T1000 (cell line): ENCODE measurements at places on chromosomes 3 and 15.
A peak's percentile ranks its signal among the peaks of the same experiment; 100 is the strongest.

DNA sequence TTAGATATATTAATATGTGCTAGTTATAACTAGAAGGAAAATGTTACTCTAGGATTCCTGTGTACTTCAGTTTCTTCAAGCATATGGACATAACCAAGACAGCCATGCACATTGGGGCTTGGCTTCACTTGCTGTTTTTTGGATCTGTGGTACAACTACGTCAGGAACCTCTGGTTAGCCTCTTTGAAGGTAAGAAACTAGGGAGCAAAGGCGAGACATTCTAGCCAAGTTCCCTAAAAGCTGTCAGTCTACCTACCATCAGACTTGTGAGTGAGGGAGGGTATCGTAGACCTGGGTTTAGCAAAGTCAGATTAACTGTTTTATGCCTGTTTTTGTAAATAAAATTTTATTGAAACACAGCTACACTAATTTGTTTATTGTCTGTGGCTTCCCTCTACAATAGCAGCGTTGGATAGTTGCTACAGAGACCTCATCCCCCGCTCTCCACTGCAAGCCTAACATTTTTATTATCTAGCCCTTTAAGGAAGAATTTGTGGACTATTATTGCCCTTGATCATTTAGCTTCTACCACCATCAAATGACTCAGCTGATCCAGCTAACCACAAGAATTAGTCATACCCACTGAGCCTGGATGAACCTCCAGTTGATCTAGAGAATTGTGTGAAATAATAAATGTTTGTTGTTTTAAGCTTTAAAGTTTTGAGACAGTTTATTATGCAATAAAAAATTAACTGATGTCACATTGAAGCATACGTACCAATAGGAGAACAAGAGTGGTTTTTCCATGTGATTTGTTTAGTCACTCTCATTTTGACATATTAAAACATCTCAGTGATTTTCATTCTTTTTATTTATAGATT is 58.1 kb downstream of the RSRC1 start:
- peak; percentile 40 for DNase-seq

DNA sequence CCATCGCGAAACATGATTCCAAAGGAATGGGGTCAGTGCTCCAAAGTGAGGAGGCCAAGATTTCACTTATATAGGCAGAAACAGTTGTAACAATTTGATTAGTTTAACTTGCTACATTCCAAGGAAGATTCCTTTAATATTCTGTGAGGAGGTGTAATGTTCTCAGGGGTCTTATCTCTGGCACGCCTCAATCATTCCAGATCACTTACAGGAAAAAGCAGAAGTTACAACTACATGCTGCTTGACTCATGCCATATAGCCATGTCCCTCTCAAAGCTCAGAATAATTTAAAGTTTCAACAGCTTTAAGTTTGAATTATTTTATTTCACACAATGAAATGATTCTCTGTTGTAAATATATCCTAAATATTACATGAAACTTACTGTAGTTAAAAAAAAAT is 3.5 kb upstream of the FYTTD1 start:
- no peak for DNase-seq

- DNase-seq, result no peak
Observed at GRCh38 chr3:140727886-140728285, 50.0 kb downstream of the TRIM42 start.

- no peak for DNase-seq
Observed at GRCh38 chr3:160586679-160587078, 21.3 kb upstream of the KPNA4 start.

- DNase-seq, result no peak
Observed at GRCh38 chr3:115551016-115551415, 72.3 kb upstream of the GAP43 start.

DNA sequence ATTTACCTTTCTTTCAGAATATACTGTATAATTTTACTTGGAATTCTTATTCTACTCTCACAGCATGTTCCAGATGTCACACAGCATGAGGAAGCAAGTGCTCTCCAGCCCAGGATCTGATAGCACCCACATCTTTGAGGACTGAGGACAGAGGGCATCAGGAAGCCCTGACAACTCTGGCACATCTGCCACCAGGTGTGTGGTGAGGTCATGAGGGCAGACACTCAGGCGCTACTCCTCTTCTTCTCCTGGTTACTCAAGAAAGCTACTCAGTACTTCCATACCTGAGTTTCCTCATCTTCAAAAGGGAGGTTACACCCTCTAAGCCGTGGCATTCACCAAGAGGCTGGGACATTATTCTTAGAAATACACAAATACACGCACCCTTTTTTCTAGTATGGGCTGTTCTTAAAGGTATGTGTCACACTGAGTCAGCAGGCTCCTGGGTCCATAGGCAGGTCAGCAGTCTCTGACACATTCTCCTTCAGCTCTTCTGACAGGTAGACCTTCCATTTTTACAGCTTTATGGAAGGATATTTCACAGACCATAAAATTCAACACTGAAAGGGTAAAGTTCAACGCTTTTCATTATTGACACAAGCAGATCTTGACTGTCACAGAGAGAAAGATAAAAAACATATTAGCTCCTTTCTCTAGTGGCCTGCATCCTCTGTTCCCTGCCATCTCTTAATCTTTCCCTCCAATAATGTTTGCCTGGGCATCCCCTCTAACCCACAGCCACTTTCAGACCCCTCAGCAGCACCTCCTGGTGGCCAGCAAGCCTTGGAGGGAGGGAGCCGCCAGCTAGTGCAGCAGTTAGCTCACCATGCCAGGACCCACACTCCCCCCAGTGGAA is 103.2 kb upstream of the TJP1 start:
- no peak for DNase-seq

DNA sequence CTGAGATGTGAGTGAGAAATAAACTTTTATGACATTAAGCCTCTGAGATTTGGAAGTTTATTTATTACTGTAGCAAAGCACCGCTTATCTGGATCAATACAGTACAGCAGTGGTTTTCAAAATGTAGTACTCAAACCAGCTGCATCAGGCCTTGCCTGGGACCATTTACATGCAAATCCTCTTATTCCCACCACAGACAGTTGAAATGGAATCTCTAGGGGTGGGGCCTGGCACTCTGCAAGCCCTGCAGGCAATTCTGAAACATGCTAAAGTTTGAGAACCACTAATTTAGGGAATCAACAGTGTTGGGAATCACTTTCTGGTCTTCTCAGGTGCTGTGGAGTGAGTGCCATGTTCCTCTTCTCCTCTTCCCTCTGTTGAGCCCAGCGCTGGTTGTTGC is 77.8 kb upstream of the TAMM41 start:
- no peak for DNase-seq

DNA sequence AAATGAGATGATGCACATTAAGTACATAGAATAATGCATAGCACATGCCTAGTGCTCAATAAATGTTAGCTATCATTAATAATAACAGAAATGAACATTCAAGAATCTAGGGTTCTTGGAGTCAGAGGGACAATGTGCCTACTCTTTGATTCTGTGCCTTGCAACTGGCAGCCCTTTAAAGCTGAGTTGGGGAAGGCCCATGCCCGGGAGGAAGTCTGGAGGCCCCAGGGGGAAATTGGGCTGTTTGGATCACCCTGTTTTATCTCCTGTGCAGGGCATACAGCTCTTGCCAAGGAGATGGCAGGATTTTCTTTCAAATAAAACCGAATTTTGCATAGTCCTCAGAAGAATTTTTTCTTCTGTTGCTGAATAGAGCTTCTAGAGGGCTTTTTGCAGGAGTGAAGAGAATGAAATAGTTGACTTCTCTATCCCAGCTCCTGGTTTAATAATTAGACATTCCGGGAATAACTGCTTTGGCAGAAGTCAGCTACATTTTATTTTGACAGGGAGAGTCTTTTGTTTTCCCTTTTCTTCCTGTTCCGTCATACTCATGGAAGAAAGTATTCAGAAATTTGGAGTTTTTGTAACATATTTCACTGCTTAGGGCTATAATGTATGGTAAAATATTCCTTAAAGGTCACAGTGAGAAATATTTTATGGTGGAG is 18.0 kb upstream of the KCNAB1 start:
- DNase-seq, result no peak

DNA sequence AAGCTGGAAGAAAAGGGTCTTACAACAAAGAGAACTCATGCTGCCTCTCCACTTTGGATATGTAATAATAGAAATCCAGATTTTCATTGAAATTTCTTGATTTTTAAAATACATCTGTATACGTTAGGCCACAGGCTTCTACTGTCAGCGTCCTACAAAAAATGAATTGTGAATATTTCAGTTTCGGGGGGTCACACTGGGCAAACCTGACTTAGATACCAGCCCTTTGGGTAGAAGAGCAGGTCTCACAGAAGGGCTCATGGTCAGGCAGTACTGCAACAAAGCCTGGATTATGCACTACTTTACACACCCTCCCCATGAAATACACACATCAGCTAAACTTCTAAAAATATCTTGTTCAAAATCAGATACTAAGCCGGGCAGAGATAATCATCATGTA is 294.5 kb downstream of the FHIT start:
- DNase-seq, result no peak

GRCh38 chr3:25558796-25559195 is 105.9 kb downstream of the TOP2B start:
- no peak for DNase-seq

GRCh38 chr15:70863450-70864218 is 9.7 kb upstream of the LARP6 start:
- DNase-seq, result peak; percentile 47

DNA sequence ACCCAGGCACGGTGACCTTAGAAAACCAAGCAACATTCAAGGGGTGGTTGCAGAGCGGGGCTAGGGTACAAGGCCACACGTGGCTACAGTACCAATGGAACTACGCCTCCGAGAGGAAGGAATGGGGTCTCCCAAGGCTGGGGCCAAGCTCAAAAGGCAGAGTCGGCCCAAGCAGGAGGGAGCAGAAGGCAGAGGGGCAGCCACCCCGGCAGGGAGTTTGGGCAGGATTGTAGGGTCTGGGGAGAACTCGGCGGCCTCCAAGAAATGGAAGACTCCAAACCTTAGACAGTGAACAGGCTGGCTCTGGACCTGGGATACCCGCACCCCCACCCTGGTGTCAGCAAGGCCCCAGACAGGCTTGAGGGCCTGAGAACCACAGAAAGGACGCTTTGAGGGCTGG is 28.7 kb downstream of the ATRIP start:
- DNase-seq, result no peak

DNA sequence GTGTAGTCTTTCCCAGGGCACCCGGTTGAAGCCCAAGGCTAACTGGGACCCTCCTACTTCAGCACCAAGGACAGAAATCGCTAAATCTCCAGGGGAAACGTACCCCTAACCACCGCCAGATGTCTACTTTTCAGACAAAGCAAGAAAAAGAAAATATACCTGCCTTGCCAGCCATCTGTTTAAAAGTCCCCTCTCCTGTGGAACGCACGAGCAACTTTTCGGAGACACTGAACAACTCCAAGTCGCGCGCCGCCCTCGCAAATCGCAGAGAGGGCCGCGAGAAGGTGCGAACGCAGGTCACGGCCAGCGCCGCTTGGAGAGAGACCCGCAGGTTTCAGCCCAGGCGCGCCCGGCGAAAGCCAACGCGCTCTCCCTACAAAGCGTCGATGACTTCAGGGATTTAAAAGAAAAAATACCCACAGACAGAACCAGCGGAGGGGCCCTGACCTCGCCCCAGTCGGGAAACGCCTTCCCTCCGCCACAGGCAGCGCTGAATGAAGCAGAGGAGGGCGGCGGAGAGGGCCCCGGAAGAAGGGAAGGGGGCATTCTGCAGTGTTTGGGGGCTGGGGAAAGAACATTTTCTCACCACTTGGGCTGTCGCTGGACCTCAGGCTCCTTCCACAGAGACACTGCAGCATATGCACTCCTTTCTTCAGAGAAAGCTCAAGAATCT is 213.1 kb downstream of the FGF12 start:
- peak; percentile 2 for DNase-seq

GRCh38 chr15:60740231-60740630 is 261.3 kb upstream of the ICE2 start:
- DNase-seq, result no peak

DNA sequence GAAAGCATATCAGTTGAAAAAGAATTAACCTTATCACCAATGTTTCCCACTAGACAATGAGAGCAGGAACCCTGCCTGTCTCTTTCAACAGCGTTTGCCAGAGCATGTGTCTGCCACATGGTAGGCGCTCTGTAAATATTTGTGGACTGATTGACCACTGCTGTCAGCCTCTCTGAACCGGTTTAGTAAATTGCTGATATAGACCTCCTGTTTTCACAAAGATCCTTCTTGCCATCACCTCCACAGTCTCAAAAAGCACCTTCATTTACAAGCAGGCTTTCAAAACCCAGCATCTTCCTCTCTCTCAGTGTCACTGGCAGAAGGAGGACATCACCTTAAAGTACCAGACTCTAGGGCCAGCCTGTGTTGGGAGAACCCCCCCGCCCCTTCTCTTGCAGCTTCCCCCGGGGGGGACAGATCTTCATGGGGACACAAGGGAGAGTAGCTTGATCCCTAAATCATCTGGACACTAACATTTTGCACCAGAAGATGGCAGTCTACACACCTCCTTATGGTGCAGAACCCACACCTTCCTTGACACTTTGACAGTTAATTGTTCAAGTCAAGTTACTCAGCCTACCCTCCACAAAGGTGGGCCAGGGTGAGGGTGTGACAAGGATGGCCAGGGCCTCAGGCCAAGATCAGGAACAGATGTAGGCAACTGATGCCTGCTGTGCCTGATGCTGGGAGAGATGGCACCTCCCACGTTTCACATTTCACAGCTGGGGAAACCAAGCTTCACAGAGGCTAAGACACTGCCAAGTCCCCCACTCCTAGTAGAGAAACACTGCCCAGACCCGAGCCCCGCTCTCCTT is 37.8 kb upstream of the USP3 start:
- DNase-seq, result no peak

DNA sequence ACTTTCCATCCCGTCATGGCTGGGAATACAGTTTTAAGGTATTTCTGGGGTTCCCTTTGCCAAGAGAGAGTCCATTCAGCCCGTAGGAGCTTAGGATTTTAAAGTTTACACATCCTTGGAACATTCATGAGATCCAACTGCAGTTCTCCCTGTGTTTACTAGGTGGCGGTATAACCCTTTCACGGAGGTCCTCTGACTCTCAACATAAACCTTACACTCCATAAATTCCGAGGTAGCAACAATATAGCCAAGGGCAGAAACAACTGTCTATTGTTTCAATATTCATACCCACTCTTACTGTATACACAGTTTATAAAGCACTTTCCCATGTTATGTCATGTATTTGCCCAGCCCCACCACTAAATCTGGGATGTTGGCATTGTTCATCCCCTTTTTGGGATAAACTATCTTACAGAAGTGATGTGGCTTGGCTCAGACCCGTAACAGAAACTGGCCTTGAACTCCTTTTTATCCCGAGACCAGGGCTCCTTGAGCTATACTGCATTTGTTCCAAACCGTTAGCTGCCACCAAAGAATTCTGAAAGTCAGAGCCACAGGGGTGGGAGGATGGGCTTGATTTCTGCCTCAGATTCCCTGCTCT is 69.2 kb upstream of the COL6A5 start:
- DNase-seq, result no peak

- DNase-seq, result no peak
Observed at GRCh38 chr3:64467255-64467944, 220.4 kb downstream of the ADAMTS9 start.

GRCh38 chr15:84914909-84915605 is 30.6 kb downstream of the SLC28A1 start:
- peak; percentile 72 for DNase-seq
